ENCODE measurements at places on chromosomes 16 and 17. TPM values are rescaled to one million over a fixed set of nuclear protein-coding genes. Genes with fewer than 3 reads are reported as not detected.

- no peaks in the 10 kb centered on the region for H3K4me1 ChIP-seq
- no peak overlapping the region for H3K27ac ChIP-seq
- H3K27me3 ChIP-seq = no peaks in the 10 kb centered on the region
- H3K36me3 ChIP-seq = no peaks in the 10 kb centered on the region
- no peak overlapping the region for H3K4me3 ChIP-seq
Measured at GRCh38 chr17:72307836-72308235, 187.0 kb downstream of the SOX9 start.

The CTRL gene
- 7.9 TPM for total RNA-seq

GRCh38 chr17:59111539-59111938 is 4.9 kb upstream of the TRIM37 start:
- H3K27ac ChIP-seq = no peak overlapping the region
- no peak for DNase-seq
- no peaks in the 10 kb centered on the region for H3K27me3 ChIP-seq
- no peaks in the 10 kb centered on the region for H3K36me3 ChIP-seq
- H3K4me1 ChIP-seq = peaks cover 8% of the 10 kb centered on the region
- H3K4me3 ChIP-seq = no peak overlapping the region

GRCh38 chr17:9844153-9844552 is 18.4 kb downstream of the GLP2R start:
- H3K27me3 ChIP-seq = no peaks in the 10 kb centered on the region
- no peaks in the 10 kb centered on the region for H3K4me1 ChIP-seq
- H3K27ac ChIP-seq = no peak overlapping the region
- no peak for DNase-seq
- no peaks in the 10 kb centered on the region for H3K36me3 ChIP-seq

DNA sequence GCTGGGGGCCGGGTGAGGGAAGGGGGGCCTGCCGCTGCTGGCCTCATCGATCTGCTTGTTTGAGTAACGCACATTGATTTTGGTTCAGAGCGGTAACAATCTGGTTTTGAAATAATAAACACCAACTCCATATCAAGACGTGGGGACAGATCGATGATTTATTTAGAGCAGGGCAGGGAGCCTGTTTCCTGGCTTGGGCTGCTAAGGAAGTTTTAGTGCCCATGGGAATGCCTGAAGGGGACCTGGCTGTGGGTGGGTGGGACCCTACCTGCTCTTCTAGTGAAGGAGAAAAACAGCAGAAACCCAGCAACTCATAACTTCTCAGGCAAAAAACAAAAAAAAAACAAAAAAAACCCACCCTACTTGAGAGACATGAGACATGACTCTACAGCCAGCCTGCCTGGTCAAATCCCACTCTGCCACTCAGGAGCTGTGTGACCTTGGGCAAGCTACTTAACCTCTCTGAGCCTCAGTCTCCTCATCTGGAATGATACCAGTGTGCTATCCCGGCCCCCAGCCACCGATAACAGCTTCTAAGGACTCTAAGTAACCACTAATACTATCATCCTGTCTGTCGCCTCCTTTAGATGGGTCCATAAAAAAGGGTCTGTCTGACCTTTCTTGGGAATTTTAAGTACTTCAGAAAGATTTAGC is 66.0 kb downstream of the PIPOX start:
- H3K27ac ChIP-seq = no peak overlapping the region
- H3K36me3 ChIP-seq = peaks cover 3% of the 10 kb centered on the region

The CDK5R1 gene
- 5.1 TPM for total RNA-seq

DNA sequence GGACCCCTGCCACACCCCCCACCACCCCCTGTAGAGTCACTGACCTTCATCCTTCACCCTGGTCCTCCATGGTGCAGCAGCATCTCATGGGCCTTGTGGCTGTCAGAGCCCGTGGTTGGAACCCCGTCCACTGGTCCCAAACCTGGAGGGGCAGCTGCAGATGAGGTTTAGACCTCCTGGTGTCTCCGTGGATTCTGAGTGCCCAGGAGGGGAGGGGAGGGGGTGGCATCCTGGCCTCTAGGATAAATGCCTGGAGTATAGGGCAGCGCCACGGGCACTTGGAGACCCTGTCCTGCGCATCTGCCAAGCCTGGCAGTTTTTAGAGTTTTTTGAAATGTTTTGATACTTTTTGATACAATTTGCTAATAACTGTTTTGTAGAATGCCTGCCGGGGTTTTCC is 17.5 kb downstream of the KLHL36 start:
- H3K4me3 ChIP-seq = no peak overlapping the region
- no peak for DNase-seq
- no peaks in the 10 kb centered on the region for H3K4me1 ChIP-seq
- H3K27ac ChIP-seq = no peak overlapping the region

GRCh38 chr16:85422196-85422631 is 190.9 kb upstream of the GSE1 start:
- no peaks in the 10 kb centered on the region for H3K27me3 ChIP-seq
- H3K4me1 ChIP-seq = no peaks in the 10 kb centered on the region
- H3K36me3 ChIP-seq = no peaks in the 10 kb centered on the region

The KRT40 gene
- not detected for total RNA-seq

GRCh38 chr17:35747540-35748017 is 5.5 kb downstream of the GAS2L2 start:
- no peaks in the 10 kb centered on the region for H3K4me1 ChIP-seq
- H3K27ac ChIP-seq = no peak overlapping the region
- H3K27me3 ChIP-seq = no peaks in the 10 kb centered on the region
- DNase-seq = peak; percentile 73
- no peaks in the 10 kb centered on the region for H3K36me3 ChIP-seq

- peak overlapping the region; percentile 59 for H3K27ac ChIP-seq
- DNase-seq = no peak
- H3K36me3 ChIP-seq = no peaks in the 10 kb centered on the region
- H3K4me3 ChIP-seq = peak overlapping the region; percentile 76
Measured at GRCh38 chr17:30969989-30970830, 629 bp upstream of the RNF135 start.

The GAS7 gene
- 3.3 TPM for total RNA-seq

The CLN3 gene
- 56.5 TPM for total RNA-seq

DNA sequence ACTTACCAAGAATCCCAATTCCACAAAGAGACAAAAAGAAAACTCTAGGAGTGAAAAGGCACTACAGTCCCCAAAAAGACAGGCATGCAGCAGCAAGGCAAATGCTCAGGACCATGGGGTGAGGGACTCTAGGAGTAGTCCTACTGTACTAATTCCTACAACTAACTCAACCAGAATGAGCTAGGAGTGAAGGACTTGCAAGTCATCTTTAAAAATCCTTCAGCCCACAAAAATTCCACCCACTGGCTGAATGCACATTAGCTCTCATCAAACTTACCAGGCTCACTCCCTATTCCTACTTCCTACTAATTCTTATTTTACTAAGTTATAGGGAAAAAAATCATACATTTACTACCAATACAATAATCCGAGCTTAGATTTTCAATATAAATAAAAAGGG is 141.7 kb upstream of the C17orf78 start:
- H3K27me3 ChIP-seq = no peaks in the 10 kb centered on the region
- no peaks in the 10 kb centered on the region for H3K36me3 ChIP-seq
- H3K4me1 ChIP-seq = no peaks in the 10 kb centered on the region
- no peak for DNase-seq
- no peak overlapping the region for H3K4me3 ChIP-seq
- no peak overlapping the region for H3K27ac ChIP-seq

The IGFBP4 gene
- total RNA-seq = 1.8 TPM

- H3K4me3 ChIP-seq = no peak overlapping the region
- no peak overlapping the region for H3K27ac ChIP-seq
- no peaks in the 10 kb centered on the region for H3K36me3 ChIP-seq
- no peaks in the 10 kb centered on the region for H3K27me3 ChIP-seq
- H3K4me1 ChIP-seq = peaks cover 6% of the 10 kb centered on the region
Measured at GRCh38 chr17:41416479-41416878, 7.9 kb downstream of the KRT37 start.

DNA sequence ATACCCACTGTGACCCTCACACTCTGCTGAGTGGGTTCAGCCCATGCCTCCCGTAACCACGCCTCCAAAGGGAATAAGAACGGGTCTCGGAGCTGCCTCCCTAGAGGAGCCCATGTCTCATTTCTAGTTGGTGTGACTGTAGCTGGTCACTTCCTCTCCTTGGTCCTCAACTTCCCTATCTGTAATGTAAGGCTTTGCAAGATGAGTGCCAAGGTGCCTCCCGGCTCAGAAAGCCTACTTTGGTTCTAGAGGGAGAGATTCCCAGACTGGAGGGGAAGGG is 20.8 kb downstream of the C16orf74 start:
- H3K27ac ChIP-seq = no peak overlapping the region
- no peaks in the 10 kb centered on the region for H3K36me3 ChIP-seq
- H3K4me3 ChIP-seq = no peak overlapping the region
- H3K27me3 ChIP-seq = no peaks in the 10 kb centered on the region

- no peak overlapping the region for H3K27ac ChIP-seq
- peaks cover 25% of the 10 kb centered on the region for H3K4me1 ChIP-seq
- H3K27me3 ChIP-seq = no peaks in the 10 kb centered on the region
- DNase-seq = no peak
Measured at GRCh38 chr17:46929413-46929812, 6.5 kb downstream of the GOSR2 start.

The ZNF205 gene
- 0.38 TPM for total RNA-seq

The ZNF500 gene
- 13.8 TPM for total RNA-seq

The CCL7 gene
- not detected for total RNA-seq

DNA sequence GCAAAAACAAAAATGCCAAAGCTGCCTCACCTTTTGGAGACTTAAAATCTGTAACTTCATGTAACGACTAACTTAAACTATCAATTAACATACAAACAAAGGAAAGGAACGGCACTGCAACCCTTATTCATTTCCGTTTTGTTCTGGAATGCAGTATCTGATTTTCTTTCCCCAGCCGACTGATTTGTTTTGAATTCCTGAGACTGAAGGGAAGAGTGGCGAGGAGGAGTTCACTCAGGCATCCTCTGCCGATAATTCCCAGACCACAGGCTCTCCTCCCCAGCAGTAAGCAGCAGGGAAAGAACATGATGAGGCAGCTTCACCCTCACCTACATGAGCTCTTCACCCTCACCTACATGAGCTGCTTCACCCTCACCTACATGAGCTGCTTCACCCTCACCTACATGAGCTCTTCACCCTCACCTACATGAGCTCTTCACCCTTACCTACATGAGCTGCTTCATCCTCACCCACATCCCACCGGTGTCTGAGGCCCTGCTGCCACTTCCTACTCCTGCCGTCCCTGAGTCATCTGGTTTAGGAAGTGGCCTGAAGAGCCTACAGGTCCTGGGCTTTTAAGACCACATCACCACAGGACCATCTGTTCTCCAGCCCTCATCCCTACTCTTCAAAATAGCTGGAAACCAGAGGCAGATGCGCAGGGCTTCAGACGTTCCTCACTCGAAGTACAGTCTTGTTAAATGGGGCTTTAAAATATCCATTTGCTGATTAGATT is 168.0 kb upstream of the RPH3AL start:
- H3K27ac ChIP-seq = no peak overlapping the region
- H3K4me3 ChIP-seq = no peak overlapping the region
- H3K36me3 ChIP-seq = peaks cover 3% of the 10 kb centered on the region

- H3K27me3 ChIP-seq = no peaks in the 10 kb centered on the region
- no peak overlapping the region for H3K27ac ChIP-seq
- peaks cover 10% of the 10 kb centered on the region for H3K36me3 ChIP-seq
- no peaks in the 10 kb centered on the region for H3K4me1 ChIP-seq
Measured at GRCh38 chr17:72840019-72840418, 252.5 kb downstream of the SLC39A11 start.

DNA sequence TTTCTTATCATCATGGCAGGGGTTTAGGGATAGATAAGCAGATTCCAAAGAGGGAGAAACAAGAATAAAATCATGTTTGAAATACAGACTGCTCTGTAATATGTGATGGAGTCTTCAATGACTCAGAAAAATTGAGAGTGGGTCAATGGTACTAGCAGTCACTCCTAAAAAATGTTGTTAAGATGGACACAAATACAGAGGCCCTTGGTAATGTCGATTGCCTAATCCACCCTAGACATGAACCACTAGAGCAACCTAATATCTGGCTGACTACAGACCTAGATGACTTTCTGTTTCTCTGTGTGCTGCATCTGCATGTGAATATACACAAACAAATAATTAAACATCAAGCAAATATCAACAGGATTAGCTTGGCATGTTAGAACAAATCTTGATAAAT is 135.8 kb downstream of the CDH8 start:
- H3K4me3 ChIP-seq = no peak overlapping the region
- H3K27ac ChIP-seq = no peak overlapping the region

The HOXB9 gene
- 0.24 TPM for total RNA-seq

GRCh38 chr17:43431714-43432523 is 33.1 kb downstream of the ARL4D start:
- H3K27me3 ChIP-seq = no peaks in the 10 kb centered on the region
- DNase-seq = no peak
- no peaks in the 10 kb centered on the region for H3K36me3 ChIP-seq
- H3K4me1 ChIP-seq = no peaks in the 10 kb centered on the region

- no peak overlapping the region for H3K4me3 ChIP-seq
- no peaks in the 10 kb centered on the region for H3K4me1 ChIP-seq
- no peaks in the 10 kb centered on the region for H3K27me3 ChIP-seq
- H3K27ac ChIP-seq = no peak overlapping the region
Measured at GRCh38 chr16:28013878-28014277, 49.6 kb downstream of the GSG1L start.

GRCh38 chr16:23691483-23692189 is 12.9 kb downstream of the PLK1 start:
- no peak overlapping the region for H3K4me3 ChIP-seq
- no peaks in the 10 kb centered on the region for H3K4me1 ChIP-seq
- DNase-seq = no peak
- H3K36me3 ChIP-seq = no peaks in the 10 kb centered on the region
- H3K27ac ChIP-seq = no peak overlapping the region

GRCh38 chr17:9900784-9901183 is 4.3 kb downstream of the RCVRN start:
- H3K4me3 ChIP-seq = no peak overlapping the region
- no peaks in the 10 kb centered on the region for H3K4me1 ChIP-seq
- no peak for DNase-seq
- no peaks in the 10 kb centered on the region for H3K27me3 ChIP-seq
- no peaks in the 10 kb centered on the region for H3K36me3 ChIP-seq
- no peak overlapping the region for H3K27ac ChIP-seq

DNA sequence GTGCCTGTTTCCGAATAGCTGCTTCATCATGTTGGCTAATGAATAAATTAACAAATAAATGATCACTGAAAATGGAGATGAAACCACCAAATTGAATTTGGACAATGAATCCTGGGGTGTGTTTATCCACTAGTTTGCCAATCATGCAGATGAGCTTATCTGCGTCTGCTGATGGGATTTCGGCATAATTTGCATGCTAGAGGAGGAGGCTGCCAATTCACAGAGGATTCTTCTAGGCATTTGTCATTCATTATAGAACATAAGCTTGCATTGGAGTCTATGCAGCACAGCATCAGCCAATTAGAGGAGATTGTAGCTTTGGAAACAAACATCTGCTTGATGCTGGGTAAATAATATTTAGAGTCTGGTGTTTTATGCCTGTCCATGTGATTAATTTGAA is 123.1 kb downstream of the NPIPB5 start:
- no peaks in the 10 kb centered on the region for H3K36me3 ChIP-seq
- H3K4me1 ChIP-seq = no peaks in the 10 kb centered on the region
- no peaks in the 10 kb centered on the region for H3K27me3 ChIP-seq
- H3K27ac ChIP-seq = no peak overlapping the region
- H3K4me3 ChIP-seq = no peak overlapping the region

- peaks cover 11% of the 10 kb centered on the region for H3K4me1 ChIP-seq
- H3K36me3 ChIP-seq = no peaks in the 10 kb centered on the region
- H3K4me3 ChIP-seq = peak within 1 kb of the TSS; percentile 74
- H3K27ac ChIP-seq = peak within 1 kb of the TSS; percentile 75
- peak; percentile 26 for DNase-seq
- no peaks in the 10 kb centered on the region for H3K27me3 ChIP-seq
Measured at GRCh38 chr16:30948667-30949649, at the start of gene ORAI3. TSS of gene ORAI3 (plus strand) at chr16:30949068. CDS start at chr16:30949290, 222 bp downstream.

The HOXB6 gene
- total RNA-seq = not detected
